HepG2 (cell line): ENCODE measurements at places on chromosomes 2 and 18. TPM values are rescaled to one million over a fixed set of nuclear protein-coding genes. Genes with fewer than 3 reads are reported as not detected.

TCF23 gene
- 0.02 and 0.04 TPM in 2 replicates for total RNA-seq

RAX gene
- not detected in 2 replicates for total RNA-seq

ATRAID gene
- 130 and 207 TPM in 2 replicates for total RNA-seq

ERICH2 gene
- not detected in 2 replicates for total RNA-seq

SPP2 gene
- not detected in 2 replicates for total RNA-seq

PSD4 gene
- total RNA-seq, result 8.6 and 9.4 TPM in 2 replicates

GRCh38 chr18:21110713-21111345 is 784 bp downstream of the ROCK1 start:
- no peaks in the 10 kb centered on the region for H3K27me3 ChIP-seq
- H3K4me1 ChIP-seq, result peaks cover 47% of the 10 kb centered on the region
- no peaks in the 10 kb centered on the region for H3K36me3 ChIP-seq

DNA sequence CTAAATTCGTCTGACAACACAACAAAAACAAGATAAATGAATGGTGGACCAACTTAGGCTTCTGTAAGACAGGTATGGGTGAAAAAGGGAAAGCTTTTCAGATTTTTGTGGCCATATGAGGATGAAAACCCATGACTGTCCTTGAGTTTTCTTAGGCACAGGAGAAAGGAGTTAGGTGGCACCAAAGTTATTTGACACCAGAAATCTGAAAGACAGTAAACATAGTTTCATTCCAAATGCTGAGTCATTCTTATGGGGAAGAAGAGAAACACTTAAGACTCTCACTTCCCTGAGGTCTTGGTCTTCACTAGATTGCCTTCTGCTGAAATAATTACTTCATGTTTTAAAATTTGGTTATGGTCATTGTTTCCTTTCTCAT is 5.2 kb upstream of the GPD2 start:
- H3K36me3 ChIP-seq, result no peaks in the 10 kb centered on the region
- no peak for DNase-seq
- no peak overlapping the region for H3K27ac ChIP-seq
- no peaks in the 10 kb centered on the region for H3K4me1 ChIP-seq
- H3K4me3 ChIP-seq, result no peak overlapping the region
- no peaks in the 10 kb centered on the region for H3K27me3 ChIP-seq

DNA sequence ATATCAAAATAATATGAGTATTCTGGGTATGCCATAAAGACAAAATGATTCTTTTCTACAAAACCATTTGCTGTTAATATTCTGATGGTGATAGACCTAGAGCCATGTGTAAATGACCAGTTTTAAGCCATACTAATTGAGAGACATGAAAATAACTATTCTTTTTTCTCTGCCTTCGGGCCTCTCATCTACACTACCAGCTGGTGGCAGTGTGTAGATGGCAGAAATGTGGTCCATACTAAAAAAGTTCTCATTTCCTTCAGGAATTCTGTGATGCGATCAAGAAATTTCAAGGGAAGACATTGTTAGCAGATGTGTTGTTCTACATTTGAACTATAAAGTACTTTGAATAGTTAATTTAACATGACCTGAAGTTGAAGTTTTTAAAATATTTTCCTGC is 485.2 kb downstream of the TRIB2 start:
- H3K27me3 ChIP-seq, result no peaks in the 10 kb centered on the region
- H3K4me1 ChIP-seq, result no peaks in the 10 kb centered on the region
- H3K4me3 ChIP-seq, result no peak overlapping the region

DNA sequence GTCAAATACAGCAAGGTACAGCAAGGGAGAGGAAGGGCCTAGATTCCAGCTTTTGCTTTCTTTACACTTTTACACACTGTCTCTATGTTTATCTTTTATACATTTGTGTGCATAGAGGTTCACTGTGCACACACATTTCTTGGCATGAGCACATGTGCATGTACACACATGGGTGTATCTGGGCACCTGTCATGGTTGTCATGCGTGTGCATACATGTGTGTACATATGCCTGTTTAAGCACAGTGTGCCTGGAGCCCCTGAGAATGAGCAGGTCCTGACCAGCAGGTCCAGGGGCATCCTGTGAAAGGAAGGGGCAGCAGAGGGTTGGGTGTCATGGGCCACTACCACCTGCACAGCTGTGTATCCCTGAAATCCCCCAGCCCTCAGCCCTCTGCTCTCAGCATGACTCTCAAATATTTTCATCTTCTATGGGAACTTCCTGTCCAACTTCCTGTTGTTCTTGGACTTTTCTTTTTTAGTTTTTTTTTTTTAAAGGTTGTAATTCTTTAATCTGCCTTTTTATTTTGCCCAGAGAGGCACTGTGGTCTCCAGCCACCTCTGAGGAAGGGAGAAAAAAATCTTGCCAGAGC is 97.0 kb upstream of the EPAS1 start:
- DNase-seq, result no peak
- H3K4me3 ChIP-seq, result no peak overlapping the region
- no peaks in the 10 kb centered on the region for H3K36me3 ChIP-seq
- peaks cover 25% of the 10 kb centered on the region for H3K4me1 ChIP-seq
- no peak overlapping the region for H3K27ac ChIP-seq

- DNase-seq, result no peak
- no peaks in the 10 kb centered on the region for H3K27me3 ChIP-seq
- no peaks in the 10 kb centered on the region for H3K36me3 ChIP-seq
- no peak overlapping the region for H3K27ac ChIP-seq
- H3K4me3 ChIP-seq, result no peak overlapping the region
Measured at GRCh38 chr2:150589681-150590080, 102.2 kb upstream of the RND3 start.

GRCh38 chr2:173452416-173452815 is 97.7 kb downstream of the CDCA7 start:
- DNase-seq, result no peak
- peaks cover 2% of the 10 kb centered on the region for H3K27me3 ChIP-seq
- H3K4me3 ChIP-seq, result no peak overlapping the region
- H3K36me3 ChIP-seq, result no peaks in the 10 kb centered on the region

- H3K27me3 ChIP-seq, result no peaks in the 10 kb centered on the region
- peaks cover 22% of the 10 kb centered on the region for H3K36me3 ChIP-seq
- H3K4me3 ChIP-seq, result no peak overlapping the region
- peaks cover 29% of the 10 kb centered on the region for H3K4me1 ChIP-seq
Measured at GRCh38 chr2:223914324-223914723, 30.8 kb downstream of the WDFY1 start.

DNA sequence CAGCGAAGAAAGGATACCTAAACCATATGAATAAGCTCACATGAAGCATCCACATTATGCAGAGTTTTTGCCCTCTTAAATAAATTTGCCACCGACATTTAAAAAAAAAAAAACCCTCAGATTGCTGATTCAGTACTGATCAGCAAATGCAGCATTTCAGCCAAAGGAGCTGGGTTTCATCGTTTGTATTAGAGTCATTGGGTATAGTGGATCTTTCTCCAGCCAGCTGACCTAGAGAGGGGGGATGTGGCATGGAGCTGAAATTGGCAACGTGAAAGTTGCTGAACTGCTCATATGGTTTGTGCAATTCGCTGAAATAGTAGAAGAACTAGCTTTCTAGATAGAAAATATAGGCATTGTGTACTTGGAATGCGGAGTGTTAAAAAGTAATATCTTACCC is 73.5 kb upstream of the ZNF397 start:
- DNase-seq, result no peak
- H3K27me3 ChIP-seq, result no peaks in the 10 kb centered on the region; the same call in 1 of the 2 replicates
- H3K36me3 ChIP-seq, result no peaks in the 10 kb centered on the region
- peaks cover 72% of the 10 kb centered on the region for H3K4me1 ChIP-seq

- no peak overlapping the region for H3K27ac ChIP-seq
- no peaks in the 10 kb centered on the region for H3K4me1 ChIP-seq
- no peaks in the 10 kb centered on the region for H3K36me3 ChIP-seq
- no peak for DNase-seq
Measured at GRCh38 chr2:34652636-34653035, 1053.5 kb upstream of the FAM98A start.

DNA sequence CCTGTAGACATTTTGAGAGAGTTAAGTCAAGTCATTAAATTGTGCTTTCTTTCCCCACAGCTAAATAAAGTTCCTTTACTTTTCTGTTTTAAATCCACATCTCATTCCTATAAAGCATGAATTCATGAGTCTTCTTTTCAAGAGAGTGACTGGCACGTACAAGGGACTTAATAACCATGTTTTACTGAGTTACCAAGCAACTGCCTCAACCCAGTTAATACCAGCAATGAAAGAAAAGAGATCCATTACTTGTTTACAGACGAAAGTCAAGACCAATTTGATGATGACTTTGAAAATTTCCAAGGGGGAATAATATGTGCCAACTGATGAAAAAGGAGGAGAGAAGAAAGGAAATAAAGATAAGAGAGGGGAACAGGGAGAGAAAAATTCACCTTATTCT is 1082.5 kb upstream of the GYPC start:
- no peaks in the 10 kb centered on the region for H3K36me3 ChIP-seq

- 0 out of 2 replicates have a peak, but pooled peaks cover 1% of the 10 kb centered on the region for H3K36me3 ChIP-seq
- H3K4me3 ChIP-seq, result no peak overlapping the region
- H3K27ac ChIP-seq, result no peak overlapping the region
- H3K27me3 ChIP-seq, result no peaks in the 10 kb centered on the region
- DNase-seq, result no peak
Measured at GRCh38 chr2:13522917-13523821, 806.4 kb downstream of the TRIB2 start.
